ENCODE measurements at places on chromosomes 3 and 15. TPM values are rescaled to one million over a fixed set of nuclear protein-coding genes. Genes with fewer than 3 reads are reported as not detected.

DNA sequence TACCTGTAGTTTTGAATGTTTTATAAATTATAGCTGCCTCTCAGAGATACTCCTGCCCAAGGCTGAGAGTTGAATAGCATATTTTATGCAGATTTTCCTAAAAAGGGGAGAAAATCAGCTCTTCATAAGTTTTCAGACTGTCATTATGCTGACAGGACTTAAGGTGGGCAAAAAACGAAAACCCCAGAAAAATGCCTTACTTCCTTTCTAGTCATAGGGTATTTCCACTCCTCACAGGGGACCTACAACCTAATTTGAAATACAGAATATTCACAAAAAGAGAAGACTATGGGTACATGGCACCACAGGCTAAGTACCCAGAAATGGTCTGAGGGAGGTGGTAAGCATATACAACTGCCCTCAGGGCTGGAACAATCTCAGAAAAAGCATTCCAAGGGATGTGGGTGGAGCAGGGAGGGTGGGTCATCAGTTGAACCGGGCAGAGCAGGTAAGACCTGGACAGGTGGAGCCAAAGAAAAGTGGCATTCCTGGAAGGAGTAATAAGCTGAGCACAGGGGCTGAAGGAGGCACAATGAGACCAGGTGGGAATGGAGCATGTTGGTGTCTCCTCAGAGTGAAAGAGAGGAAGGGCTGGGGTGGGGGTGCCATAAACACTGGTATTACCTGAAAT is 10.6 kb upstream of the OXSR1 start:
- no peak for DNase-seq

CCDC191 gene
- total RNA-seq, result 3.8 TPM

KIF15 gene
- total RNA-seq, result 0.72 TPM

EPHB3 gene
- 8.8 TPM for total RNA-seq

- DNase-seq, result no peak
Measured at GRCh38 chr3:196334982-196335381, 3.2 kb downstream of the TM4SF19 start.

- DNase-seq, result no peak
Measured at GRCh38 chr15:77455696-77456321, 35.1 kb downstream of the HMG20A start.

OSTN gene
- total RNA-seq, result not detected

Measured in upper lobe of left lung (tissue), 6 donors.